ENCODE measurements at places on chromosomes 3 and 15. TPM values are rescaled to one million over a fixed set of nuclear protein-coding genes. Genes with fewer than 3 reads are reported as not detected.

Gene UQCC5
- total RNA-seq = 2.5 TPM

Gene PGBD4
- total RNA-seq = 2.1 TPM

Gene IGDCC3
- not detected for total RNA-seq

Gene TMEM207
- not detected for total RNA-seq

Gene LEKR1
- 3.1 TPM for total RNA-seq

Gene GNAI2
- 211 TPM for total RNA-seq

Gene SYNM
- 24.5 TPM for total RNA-seq

Gene A4GNT
- not detected for total RNA-seq

Gene GOLGA6L4
- total RNA-seq = 1.4 TPM

Gene EPHB3
- 8.5 TPM for total RNA-seq

Gene RBP2
- total RNA-seq = not detected

Gene UCN2
- 0.13 TPM for total RNA-seq

Gene UROC1
- total RNA-seq = not detected

Gene TF
- 0.43 TPM for total RNA-seq

Gene SLC30A4
- 18.6 TPM for total RNA-seq
